ENCODE measurements at places on chromosomes 4 and X.

GRCh38 chrX:21959362-21960051 is 19.0 kb downstream of the SMS start:
- no peak for DNase-seq

GRCh38 chr4:72631296-72631695 is 62.3 kb upstream of the ADAMTS3 start:
- no peak for DNase-seq

GRCh38 chr4:65367306-65367705 is 303.0 kb downstream of the EPHA5 start:
- no peak for DNase-seq

DNA sequence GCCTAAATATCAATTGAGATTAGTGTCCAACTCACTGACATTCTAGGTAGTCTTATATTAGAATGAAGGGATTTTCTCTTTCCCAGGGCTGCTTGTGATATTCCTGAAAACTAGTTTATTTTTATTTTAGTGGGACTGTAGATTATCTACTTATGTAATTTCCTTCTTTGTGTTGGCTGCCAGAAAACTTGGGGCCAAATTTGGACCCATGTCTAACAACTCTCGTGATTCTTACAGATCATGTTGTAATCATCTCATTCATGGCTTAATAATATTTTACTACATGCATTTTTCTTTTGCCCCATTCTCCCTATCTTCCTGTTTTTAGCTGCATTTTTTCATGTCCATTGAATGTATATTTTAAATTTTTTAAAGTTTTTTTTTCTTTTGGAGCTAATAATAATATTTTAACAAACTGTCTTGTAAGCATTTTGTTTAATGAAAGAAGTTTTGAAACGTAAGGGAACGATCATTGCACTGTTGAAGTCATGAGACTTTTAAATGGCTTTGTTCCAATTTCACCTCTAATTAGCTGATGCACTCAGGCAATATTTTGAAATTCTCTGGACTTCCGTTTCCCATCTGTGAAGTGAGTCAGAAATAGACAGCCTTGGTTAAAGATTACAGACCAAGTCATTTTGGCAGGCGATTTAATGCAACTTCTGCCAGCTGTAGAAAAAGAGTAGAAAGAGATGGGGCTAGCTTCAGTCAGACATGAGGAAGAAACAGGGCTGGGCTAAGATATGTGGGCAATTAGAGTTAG is 14.3 kb upstream of the TDO2 start:
- no peak for DNase-seq

DNA sequence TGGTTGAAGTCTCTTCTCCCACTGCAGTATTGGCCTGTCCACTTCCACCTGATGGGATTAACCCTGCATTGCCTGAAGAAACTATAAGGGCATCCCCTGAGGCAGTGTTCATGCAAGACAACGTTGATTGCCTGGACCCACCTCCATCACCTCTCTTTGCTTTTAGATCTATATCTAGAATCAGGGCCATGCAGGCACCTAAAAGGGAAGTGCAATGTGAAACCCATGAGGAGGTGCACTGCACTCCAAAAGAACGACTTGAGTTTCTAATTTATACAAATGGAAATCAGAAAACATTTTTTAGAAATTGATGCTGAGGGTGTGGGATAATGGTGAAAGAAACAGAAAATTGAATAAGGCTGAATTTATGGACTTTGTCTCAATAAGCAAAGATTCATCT is 694.4 kb downstream of the TRAM1L1 start:
- DNase-seq: no peak

DNA sequence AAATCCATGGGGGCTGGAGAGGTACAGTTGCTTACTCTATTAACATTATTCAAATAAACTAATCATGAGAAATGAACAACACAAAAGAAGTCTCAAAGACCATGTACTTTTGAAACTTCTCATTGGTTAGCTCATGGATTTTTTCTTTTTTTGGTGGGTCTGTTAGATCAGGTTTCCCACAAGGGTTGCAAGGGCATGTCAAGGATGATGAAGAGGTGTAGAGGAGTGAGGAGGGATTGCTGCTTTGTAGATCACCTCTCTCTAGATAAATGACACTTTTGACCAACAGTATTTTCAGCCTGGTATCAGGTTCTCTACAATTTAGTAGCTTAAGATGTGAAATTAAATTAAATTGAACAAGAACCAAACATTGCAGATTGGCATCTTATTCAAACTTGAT is 417.9 kb upstream of the AGA start:
- no peak for DNase-seq

- DNase-seq: no peak
These were observed 37.3 kb upstream of the UGT2B4 start for GRCh38 chr4:69532886-69533506.

- no peak for DNase-seq
These were observed 690.8 kb downstream of the PCDH18 start for GRCh38 chr4:136841526-136841925.

GRCh38 chr4:142293536-142293935 is 552.6 kb downstream of the INPP4B start:
- no peak for DNase-seq

- DNase-seq: no peak
These were observed 3.8 kb downstream of the NKX6-1 start for GRCh38 chr4:84495118-84495793.

- no peak for DNase-seq
These were observed 174.5 kb downstream of the SMIM20 start for GRCh38 chr4:26088433-26088928.

DNA sequence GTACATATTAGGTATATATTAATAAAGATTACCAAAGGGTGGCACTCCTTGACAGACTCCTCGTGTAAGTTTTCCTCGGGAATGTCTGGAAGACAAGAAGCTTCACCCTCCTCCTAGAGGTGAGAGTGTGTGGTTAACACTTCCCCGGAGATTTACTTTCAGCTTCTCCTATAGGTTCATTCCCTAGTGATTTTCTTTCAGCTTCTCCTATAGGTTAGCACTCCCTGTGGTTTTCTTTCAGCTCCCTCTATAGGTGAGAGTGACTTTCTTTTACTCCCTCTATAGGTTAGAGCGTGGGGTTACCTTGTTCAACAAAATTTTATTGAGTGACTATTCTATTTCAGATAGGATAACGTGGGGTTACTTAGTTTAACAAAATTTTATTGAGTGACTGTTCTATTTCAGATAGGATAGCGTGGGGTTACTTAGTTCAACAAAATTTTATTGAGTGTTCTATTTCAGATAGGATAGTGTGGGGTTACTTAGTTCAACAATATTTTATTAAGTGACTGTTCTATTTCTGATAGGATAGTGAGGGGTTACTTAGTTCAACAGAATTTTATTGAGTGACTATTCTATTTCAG is 106.0 kb upstream of the PLAC1 start:
- DNase-seq: peak; percentile 15

GRCh38 chrX:7266288-7266687 is 118.3 kb upstream of the PUDP start:
- no peak for DNase-seq

- DNase-seq: no peak
These were observed 486.6 kb upstream of the PCDH10 start for GRCh38 chr4:132662456-132662855.

GRCh38 chrX:155612312-155613224 is at the start of gene TMLHE:
TSS of gene TMLHE (minus strand) at chrX:155612952. CDS start at chrX:155545276, 67,676 bp downstream.
- peak; percentile 51 for DNase-seq

DNA sequence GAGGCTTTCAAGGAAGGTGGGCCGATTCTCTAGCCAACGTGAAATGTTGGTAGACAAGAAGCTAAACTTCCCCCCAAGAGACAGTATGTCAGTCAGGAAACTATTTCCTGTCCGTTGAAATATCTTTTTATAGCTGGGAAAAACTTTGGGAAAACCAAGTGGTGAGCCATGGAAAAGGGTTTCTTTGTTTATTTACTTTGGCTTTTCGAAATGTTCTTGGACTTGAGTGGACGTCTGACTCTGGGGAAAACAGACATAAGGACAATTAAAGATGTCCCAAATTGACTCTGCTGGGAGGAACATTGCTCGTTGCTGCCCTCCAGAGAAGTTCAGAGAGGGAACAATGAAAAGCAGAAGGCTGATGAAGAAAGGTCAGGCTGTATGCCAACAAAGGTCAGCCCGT is 295.4 kb downstream of the RAPGEF2 start:
- DNase-seq: no peak

GRCh38 chrX:131901546-131901945 is 121.6 kb upstream of the STK26 start:
- DNase-seq: peak; percentile 32

GRCh38 chrX:51855698-51856097 is 37.7 kb upstream of the MAGED1 start:
- DNase-seq: no peak

GRCh38 chr4:155592938-155593297 is 73.7 kb upstream of the GUCY1A1 start:
- no peak for DNase-seq

DNA sequence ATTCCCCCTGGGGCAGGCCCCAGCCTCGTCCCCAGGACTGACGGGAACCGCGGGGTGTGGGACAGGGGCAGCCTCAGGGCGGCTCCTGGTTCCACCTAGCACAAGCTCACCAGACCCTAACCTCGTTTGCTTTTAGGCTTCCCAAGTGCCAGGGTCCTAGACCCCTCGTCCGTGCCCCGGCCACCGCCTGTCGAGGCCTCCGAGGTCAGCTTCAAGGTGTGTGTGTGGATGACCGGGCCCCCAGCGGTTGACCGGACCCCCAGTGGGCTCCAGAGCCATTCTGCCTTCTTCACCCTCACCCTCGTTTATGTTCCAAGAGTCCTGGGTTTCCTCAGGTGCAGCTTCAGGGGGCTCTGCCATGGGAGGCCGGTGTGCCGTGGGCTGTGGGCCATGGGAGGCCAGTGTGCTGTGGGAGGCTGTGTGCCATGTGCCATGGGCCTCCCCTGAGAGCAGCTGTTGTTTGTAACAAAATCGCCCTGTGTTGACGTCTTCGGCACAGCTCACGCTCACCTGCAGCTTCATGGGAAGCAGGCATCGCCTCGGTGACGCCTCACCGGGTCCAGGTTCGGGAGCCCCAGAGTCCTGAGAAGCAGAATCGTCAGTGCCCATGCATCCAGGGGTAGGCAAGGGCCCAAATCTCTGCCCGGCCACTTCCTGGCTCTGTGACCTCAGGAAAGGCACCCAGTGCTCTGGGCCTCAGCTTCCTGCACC is 43.0 kb upstream of the HMX1 start:
- no peak for DNase-seq

- DNase-seq: no peak
These were observed 36.3 kb downstream of the ING2 start for GRCh38 chr4:183541010-183541751.

GRCh38 chr4:142040043-142040442 is 403.7 kb downstream of the IL15 start:
- DNase-seq: no peak

DNA sequence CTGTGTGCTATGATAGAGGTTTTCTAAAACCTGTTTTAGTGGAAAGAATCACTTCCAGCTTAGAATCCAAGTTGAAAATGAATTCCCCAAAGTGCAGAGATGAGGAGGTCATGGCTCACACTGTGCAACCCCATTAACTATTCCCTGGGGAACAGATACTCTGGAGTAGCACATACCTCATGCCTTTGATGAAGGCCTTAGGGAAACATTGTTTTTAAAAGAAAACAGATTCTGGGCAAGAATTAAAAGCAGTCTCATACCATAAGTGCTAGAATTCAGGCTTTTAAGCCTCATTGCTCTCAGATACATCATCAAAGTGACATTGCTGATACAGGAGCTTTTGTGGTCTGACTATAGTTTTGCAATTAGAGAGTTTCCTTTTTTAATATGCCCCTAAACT is 115.1 kb downstream of the NDST4 start:
- no peak for DNase-seq

DNA sequence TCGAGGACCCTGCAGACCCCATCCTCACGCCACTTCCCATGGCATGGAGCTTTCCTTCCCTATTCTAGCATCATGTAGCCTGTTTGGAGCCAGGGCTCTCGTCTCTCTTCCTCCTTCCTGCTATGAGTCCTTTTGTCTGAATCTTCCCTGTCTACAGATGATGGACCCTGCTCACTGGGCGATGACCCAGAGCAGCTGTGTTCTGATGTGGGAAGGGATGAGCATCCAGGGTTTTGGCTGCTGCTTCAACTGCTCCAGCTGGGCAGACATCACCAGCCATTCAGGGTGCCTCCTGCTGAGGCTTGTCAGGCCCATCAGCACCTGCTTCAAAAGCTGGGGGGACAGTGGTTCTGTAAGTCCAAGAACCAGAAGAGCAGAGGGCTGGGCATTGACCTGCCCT is 3.2 kb upstream of the CCKAR start:
- DNase-seq: no peak

GRCh38 chrX:39728025-39728424 is 369.7 kb downstream of the BCOR start:
- no peak for DNase-seq

GRCh38 chrX:78366576-78366975 is 39.2 kb upstream of the CYSLTR1 start:
- no peak for DNase-seq

GRCh38 chr4:177047070-177047850 is 254.5 kb upstream of the VEGFC start:
- DNase-seq: no peak

DNA sequence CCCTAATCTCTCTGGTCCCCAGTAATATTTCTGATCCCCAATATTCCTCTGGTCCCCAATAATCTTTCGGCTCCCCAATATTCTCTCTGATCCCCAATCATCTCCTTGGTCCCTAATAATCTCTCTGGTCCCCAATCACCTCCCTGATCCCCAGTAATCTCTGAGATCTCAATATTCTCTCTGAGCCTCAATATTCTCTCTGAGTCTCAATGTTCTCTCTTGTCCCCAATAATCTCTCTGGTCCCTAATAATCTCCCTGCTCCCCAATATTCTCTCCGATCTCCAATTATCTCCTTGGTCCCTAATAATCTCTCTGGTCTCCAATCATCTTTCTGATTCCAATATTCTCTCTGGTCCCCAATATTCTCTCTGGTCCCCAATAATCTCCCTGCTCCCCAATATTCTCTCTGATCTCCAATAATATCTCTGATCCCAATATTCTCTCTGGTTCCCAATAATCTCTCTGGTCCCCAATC is 17.9 kb downstream of the P2RY8 start:
- no peak for DNase-seq

- no peak for DNase-seq
These were observed 34.3 kb downstream of the ATP10D start for GRCh38 chr4:47519239-47519883.

DNA sequence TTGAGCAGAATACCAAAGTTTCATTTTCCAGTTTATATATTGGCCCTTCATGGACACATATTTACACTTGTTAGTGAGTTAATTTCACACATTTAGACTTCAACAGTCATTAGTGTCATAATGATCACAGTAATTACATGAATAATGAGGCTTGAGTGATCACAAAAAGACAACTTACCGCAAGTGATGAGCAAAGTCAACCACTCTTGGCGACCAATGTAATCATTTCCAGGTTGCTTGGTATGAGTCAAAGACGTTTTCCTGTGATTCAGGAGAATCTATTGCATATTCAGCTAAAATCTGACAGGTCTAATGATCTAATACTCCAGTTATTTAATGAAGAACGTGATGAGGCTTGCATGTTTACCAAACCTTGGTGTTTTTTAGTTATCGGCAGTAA is 407.9 kb upstream of the TENM3 start:
- DNase-seq: no peak

DNA sequence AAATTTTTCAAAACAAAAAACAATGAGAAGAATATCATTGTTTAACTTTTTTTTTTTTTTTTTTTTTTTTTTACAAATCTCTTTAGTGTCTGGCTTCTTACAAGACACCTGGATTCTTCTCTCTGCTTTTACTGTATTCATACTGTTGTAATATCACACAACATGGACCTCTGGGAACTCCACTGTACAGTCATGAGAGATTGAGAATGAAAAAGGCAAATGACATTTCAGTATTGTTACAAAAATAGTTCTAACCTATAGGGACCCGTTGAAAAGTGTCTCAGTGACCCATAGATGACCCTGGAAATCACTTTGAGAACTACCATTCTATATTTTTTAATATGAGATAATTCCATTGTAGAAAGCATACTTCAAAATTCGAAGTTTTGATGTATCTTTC is 124.4 kb downstream of the SLIT2 start:
- no peak for DNase-seq
